AG04449 (cell line): ENCODE measurements at places on chromosomes 2 and 18.

GRCh38 chr18:48852292-48852691 is 98.5 kb downstream of the SMAD7 start:
- DNase-seq = no peak

DNA sequence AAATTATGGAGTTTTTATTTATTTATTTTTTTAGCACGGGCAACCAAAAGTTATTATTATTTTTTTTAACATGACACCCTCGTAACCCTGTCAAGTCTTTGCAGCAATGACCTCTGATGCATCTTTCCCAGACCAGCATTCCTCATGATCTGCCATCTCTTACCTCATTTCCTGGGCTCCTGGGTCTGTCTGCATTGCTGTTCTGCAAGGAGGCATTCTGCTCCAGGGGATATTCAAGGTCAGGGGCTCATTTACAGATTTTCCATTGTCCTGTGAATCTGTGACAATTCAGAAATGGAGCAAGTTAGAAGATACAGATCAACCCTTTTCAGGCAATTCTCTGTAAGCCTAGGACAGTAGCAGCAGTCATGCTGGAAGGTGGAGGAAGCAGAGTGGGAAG is 43.0 kb downstream of the NGEF start:
- DNase-seq = no peak

DNA sequence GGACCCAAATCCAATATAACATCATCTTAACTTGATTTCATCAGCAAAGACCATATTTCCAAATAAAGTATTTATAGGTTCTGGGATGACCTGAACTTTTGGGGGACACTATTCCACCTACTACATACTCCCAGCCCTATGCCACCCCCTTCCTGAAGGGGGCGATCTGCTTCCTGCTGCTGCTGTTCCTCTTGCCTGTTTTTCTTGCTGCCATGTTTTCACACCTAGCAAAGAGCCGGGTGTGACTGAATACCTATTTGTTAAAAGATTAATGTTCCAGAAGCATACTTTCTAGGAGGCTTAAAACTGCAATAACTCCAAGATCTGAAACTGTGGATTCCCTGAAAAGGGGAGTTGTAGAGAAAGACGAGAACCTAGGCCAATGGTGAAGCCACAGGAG is 89.7 kb downstream of the ICOS start:
- DNase-seq = no peak

DNA sequence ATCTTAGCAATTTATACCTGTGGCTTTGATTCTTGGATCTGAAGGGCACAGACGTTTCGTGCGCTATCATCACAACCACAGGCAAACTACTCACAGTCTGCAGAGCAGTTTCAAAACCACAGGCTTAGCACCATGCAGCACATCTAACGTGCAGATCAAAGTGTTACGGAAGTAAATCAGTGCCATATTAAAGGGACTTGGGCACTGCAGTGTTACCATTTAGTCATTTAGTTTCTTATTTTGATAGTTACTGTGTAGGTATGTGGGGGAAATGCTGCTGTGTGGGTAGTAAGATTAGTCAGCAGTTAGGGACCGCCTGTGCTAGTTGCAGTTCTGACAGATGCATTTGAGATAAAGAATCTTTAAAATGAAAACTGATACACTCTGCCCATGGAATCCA is 384.0 kb downstream of the NBAS start:
- no peak for DNase-seq

- peak; percentile 37 for DNase-seq
Measured at GRCh38 chr2:11379558-11379957, 35.1 kb upstream of the ROCK2 start.

GRCh38 chr2:79993144-79993543 is 311.4 kb downstream of the LRRTM1 start:
- peak; percentile 50 for DNase-seq

DNA sequence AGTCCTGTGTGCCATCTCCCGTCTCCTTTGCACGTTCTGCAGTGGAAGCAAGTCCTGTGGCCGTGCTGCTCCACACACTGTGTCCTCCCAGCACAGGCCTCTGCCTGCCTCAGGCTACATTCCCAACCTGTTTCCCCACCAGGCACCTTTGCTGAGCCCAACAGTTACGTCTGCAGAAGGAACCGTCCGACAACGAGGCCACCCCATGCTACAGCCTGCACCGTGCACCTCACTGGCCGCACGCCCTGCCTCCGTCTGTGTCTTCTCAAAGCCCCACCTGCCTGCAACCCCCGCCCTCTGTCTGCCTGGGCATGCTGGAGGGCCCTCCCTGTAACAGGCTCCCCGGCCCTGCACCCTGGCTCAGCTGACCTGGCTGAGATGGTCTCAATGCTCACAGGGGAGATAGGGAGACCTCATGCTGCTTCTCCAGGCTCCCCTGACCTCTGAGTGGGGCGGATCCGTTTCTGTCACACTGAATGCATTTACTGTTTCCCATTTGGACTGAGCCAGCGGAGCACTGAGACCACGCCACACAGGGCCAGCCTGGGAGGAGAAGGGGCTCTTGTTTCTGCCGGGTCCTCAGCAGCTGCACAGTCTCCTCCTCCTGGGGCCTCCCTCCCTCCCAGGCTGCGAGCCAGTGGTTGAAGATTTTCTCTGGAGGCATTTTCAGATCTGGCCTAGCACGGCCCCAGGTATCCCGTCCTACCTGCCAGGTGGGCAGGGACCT is 109.1 kb upstream of the OTOS start:
- DNase-seq = no peak

GRCh38 chr2:160533482-160533881 is 39.9 kb upstream of the RBMS1 start:
- DNase-seq = no peak

DNA sequence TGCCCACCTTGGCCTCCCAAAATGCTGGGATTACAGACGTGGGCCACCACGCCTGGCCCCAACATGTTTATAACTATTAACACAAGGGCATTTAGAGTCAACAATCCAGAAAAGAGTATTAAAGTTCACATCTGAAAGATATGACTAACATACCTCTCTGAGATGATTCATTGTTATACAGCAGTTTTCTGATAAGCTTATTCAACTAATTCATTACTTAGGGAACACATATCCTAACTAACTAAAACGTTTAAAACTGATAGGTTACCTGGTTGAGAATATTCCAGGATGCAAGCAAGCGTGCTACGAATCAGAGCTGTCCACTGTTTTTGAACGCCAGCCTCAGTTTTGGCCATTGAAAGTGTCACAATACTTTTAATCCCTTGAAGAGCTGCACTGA is 34.0 kb upstream of the STRN start:
- DNase-seq = no peak

DNA sequence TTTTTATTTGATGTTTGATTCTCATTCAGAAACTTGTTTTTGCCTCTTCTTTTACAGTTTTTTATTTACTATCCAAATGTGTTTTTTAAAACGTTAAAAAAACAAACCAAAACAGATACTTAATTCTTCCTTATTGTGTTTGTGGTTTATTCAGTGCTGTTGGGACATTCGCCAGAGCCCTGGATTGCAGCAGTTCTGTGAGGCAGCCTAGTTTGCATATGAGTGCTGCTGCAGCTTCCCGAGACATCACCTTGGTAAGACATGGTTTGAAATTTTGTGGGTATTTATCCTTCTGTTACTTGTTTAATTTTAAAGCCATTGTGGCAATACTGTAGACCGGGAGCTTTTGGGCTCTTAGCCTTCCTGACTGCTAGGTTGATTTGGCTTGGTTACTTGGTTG is 91.2 kb downstream of the MTA3 start:
- no peak for DNase-seq

DNA sequence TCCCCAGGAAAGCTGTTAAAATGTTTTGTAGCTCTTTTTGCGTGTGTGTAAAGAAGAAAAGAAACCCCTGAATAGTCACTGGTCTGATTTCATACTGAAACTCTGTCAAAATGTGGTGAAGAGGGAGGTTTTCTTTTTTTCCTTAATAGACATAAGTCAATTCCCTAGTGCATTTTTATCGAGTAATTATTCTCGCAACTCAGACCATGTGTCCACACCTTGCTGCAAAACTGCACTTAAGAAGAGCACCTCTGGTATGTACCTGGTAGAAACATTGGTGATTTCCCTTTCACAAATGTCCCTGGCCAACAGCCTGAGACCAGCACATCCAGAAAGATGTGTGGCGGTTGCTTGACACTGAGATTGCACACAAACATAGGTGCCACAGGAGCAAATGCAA is 159.9 kb downstream of the ZNF521 start:
- DNase-seq = no peak

- no peak for DNase-seq
Measured at GRCh38 chr2:127516041-127516762, 10.1 kb downstream of the IWS1 start.

GRCh38 chr2:79292958-79293315 is 133.4 kb upstream of the REG3A start:
- no peak for DNase-seq

GRCh38 chr2:73611867-73612266 is 30.4 kb downstream of the NAT8 start:
- DNase-seq = no peak

DNA sequence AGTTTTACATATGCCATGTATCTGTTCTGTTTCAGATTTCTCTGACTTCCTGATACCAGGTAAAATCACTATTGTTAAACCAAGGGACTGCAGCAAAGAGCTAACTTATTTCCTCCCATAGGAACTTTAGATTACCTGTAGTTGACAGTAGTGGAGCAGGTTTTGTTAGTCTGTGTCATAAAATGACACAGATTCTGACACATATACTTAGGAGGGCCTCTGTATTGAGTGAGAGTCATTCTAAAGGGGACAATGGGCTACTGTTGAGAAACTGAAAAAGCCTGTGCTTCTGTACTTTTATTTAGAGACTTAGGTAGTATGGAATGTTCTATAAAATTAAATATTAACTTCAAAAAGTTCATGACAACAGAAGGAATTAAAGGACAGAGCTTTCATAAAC is 48.2 kb downstream of the KCMF1 start:
- DNase-seq = no peak

DNA sequence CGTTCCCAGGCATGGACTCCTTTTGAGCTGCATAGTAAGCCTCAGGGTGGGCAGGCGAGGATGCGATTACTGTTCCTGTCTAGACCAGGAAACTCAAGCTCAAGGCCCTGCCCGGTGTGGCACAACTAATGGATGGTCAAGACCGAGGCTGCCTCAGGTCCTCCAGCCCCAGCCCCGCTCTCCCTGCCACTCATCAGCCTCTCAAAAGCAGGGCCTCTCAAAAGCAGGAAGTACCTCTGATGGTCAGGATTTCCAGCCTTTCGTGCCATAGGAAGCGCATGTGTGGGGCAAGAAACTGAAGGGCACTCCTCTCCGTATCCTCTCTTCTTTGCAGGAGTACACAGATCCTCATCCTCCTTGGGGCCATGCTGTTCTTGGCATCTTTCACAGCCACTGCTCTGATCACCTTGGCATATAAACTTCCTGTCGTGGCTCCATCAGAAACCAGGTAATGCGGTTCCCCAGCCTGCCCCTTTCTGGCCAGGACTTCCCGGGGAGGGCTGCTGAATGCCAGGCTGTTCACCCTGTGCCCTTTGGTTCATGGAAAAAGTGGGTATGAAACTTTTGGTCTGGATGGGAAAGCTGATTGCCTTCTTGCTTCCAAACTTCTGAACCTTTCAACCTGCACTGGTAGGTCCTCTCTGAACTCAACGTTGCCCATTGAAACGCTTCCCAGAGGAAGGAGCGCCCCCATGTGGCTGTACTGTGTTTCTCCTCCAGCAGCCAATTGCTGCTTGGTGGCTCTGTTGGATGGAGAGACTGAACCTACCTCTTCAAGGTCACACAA is 82.8 kb upstream of the SEC11C start:
- DNase-seq = no peak

DNA sequence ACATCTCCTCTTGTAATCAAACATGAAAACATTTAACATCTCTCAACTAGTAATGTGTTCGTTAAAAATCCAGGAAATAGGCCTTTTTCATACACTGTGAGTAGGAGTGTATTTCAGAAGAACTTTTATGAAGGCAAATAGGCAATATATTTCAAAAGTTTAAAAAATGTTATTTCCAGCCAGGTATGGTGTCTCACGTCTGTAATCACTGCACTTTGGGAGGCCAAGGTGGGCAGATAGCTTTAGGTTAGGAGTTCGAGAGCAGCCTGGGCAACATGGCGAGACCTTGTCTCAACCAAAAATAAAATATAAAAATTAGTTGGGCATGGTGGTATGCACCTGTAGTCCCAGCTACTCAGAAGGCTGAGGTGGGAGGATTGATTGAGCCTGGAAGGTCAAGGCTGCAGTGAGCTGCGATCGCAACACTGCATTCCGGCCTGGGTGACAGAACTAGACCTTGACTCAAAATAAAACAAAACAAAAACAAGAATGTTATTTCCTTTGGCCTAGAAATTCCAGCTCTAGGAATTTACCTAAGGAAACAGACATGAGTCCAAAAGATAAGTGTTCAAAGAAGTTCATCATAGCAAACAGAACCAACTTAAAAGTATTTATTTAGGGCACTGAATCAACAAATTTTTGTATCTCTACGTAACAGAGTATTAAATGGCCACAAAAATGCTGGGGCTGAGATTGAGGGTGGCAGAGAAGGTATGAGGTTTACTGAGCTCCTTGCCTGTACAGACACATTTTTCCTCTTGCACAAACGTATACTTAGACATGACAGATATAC is 14.9 kb downstream of the RBKS start:
- no peak for DNase-seq

DNA sequence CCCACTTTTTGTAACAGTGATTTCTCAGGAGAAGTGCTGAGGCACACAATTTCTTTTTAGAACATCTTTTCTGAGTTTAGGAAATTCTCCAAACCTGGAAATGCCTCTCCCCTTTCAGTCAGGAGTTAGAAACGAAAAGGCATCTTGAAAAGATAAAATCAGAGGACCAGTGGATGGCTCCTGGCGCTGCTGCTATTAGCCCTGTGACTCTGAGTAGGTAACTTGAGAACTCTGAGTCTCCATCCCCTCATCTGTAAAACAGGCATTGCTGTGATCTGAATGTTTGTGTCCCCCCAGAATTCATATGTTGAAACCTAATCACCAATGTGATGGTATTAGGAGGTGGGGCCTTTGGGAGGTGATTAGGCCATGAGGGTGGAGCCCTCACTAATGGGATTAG is 50.2 kb downstream of the EHD3 start:
- no peak for DNase-seq

- no peak for DNase-seq
Measured at GRCh38 chr18:10953672-10954071, 195.7 kb downstream of the PIEZO2 start.

GRCh38 chr2:129144082-129144791 is 825.6 kb upstream of the HS6ST1 start:
- DNase-seq = no peak
